ENCODE measurements at places on chromosomes 7 and 10.

- no peak for DNase-seq
Observed at GRCh38 chr7:102012941-102013461, 195.6 kb downstream of the CUX1 start.

- no peak for DNase-seq
Observed at GRCh38 chr7:98265841-98266271, 13.8 kb upstream of the TECPR1 start.

DNA sequence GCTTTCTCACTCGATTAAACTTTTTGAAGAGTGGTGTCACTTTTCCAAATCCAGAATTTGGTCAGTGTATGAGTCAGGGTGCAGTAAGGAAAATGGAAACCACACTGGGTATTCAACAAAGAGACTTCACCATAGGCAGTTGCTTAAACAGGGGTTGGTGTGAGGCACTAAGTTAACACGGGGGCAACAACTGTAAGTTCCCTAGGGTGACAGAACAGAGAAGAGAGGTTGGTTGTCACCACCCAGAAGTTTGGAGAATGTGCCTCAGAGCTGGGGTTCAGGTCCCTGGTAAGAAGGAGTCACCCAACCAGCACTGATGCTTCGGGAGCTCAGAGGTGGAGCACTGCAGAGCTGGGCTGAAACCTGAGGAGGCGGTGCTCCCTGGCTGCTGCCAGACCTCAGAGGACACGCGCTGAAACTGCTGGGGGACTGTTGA is 170.4 kb downstream of the ARID5B start:
- DNase-seq = no peak

- DNase-seq = no peak
Observed at GRCh38 chr10:128938558-128938957, 528.5 kb upstream of the MGMT start.

DNA sequence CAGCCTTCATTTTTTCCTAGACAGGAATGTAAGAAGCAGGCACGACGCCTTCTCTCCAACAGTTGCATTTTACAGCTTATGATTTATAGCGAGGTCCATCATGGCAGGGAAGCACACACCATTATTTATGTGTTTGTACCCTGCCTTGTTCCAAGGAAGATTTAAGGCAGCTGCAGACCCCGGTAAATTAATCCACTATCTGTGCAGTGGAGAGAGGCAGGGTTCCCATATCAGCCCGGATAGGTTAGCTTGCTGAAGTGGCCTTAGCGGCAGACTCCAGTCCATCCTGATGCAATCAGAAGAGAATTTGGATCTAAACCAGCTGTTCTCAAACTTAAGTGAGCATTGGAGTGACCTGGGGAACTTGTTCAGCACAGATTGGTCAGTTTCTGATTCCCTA is 359.4 kb downstream of the GALNT17 start:
- no peak for DNase-seq

DNA sequence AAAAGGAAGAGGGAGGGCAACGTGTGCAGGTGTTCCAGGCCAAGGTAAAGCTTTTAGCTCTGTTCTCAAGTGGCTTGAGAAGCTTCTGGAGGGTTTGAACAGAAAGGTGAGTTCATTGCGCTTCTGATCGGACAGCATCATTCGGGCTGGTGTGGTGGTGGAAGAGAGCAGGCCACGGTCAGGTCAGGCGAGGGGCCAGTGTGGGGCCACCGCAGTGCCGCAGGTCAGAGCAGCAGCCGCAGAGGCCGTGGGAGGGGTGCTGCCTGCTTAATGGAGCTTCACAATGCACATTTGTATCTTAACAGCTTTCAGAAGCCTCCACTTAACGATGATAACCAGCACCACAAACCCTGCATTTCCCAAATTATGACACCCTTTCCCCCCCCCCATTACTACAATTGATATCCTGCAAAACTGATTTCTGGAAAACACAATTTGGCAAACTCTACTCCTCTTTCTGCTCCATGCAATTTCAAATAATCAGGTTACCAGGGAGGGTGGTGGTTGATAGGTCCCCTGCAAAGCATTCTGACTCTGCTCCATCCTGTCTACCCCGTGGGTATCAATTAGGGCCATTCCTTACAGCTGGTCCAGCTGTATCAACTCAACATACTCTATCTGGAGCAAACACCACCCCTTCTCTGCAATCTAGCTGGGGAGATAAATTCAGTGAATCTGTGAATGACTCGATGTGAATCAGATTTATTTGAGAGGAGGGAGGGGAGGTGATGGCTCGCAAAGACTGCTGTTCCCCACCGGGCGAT is 162.9 kb downstream of the ACTR3B start:
- DNase-seq = no peak

DNA sequence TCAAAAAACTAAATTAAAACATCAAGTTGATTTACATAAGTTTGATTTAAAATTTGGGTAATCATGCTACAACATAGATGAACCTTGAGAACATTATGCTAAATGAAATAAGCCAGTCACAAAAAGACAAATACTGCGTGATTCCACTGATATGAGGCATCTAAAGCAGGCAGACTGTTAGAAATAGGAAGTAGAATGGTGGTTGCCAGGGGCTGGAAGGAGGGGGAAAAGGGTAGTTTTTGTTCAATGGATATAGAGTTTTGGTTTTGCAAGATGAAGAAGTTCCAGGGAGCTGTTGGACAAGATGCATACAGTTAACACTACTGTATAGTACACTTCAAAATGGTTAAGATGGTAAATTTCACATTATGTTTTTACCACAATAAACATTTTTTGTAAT is 45.0 kb upstream of the IFRD1 start:
- no peak for DNase-seq

DNA sequence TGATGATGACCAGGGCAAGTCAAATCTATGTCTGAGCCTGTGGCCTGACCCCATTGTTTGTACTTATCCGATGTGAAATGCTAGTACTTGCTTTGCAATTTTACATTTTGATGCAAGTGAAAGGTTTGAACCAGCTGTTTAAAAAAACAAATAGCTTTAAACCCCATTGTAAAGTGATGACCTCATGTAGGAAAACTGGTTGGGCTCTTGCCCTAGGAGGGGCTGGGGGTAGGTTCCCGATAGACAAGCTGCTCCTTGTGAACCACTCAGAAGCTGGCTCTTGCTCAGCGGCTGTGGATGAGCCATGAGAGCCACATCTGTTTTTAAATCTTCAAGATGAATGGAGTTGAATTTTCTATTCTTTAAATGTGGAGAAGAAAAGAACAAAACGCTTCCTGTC is 185.3 kb downstream of the WDR11 start:
- DNase-seq = peak; percentile 29

DNA sequence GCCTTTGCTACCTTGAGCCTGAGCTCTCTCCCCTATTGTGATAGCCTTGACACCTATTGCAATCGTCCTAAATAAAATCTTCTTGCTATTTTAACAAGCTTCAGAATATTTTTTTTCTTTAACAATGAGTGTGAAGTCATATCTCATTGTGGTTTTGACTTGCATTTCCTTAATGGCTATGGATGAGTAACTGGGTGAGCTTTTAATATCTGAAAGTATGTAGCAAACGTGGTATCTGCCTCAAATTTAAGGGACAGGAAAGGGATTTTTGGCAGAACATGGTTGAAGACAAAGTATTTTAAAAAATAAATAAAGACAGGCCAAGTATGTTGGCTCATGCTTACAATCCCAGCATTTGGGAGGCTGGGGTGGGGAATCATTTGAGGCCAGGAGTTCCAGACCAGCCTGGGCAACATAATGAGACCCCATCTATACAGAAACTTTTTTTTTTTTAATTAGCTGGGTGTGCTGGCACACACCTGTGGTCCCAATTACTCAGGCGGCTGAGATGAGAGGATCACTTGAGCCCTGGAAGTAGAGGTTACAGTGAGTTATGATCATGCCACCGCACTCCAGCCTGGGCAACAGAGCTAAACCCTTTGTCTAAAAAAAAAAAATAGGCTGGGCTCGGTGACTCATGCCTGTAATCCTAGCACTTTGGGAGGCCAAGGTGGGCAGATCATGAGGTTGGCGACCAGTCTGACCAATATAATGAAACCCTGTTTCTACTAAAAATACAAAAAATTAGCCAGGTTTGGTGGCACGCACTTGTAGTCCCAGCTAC is 319.3 kb upstream of the NRP1 start:
- DNase-seq = peak; percentile 64

DNA sequence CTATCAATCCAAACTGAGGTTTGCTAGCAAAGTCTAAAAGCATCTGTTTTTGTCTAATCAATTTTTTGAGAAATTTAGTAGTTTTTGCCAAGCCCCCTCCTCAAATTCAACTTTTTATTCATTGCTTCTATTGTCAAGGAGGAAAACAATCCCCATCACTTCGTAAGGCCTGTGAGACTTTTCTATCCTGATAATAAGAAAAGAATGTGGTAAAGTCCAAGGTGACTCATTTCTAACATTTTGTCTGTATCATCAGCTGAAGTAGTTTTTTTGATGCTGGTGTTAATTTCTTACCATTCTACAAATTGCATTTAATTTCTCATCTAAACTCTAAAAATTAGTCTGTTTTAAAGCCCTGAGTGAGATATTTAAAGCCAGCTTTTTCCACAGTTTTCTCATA is 11.7 kb downstream of the ANK3 start:
- peak; percentile 42 for DNase-seq

GRCh38 chr10:102475451-102476040 is 24.2 kb upstream of the C10orf95 start:
- no peak for DNase-seq

GRCh38 chr7:2438186-2438585 is 34.8 kb downstream of the CHST12 start:
- no peak for DNase-seq

DNA sequence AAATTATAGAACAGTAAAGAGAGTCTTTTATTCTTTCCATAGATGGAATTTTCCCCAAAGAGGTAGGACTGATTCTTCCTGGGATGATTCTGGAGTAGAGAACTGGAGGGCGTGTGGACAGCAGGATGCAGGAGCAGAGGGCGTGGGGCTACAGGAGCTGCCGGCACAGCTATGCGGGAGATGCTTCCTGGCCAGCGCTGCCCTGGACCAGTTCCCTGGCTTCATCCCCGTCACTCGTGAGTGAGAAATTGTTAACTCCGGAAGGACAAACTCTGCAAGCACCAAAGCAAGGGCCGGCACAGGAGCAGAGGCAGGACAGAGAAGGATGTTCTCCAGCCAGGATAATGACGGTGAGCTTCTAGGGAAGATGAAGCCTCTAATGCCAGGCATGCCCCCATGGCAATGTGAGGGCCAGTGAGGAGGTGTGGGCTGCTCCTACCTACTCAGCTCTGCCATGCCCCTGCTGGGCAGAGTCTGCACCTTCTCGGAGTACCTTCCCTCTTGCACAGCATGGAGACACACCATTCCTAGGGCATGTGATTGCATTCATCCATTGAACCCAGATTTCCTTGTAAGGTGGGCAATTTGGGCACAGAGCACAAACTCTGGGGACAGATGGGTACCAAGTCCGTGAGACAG is 760.9 kb upstream of the IGFBP3 start:
- DNase-seq = no peak

DNA sequence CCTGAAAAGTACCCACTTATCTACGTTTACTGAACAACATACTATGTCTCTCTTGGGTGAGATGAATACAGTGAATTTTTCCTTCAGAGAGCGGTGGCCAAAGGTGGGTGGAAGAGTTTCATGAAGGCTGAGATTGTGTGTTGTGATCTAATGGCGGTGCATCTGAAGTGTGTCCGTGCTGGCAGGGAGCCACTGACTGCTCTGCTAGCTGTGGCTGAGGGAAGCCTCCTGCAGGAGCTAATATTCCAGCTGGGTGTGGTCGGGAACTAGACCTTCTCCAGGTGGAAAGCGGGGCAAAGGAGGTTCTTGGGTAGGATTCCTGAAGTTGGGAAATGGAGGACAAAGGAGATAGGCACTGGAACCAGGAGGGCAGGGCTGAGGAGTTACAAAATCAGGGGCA is 69.2 kb upstream of the GRB10 start:
- no peak for DNase-seq
